H9 (cell line): ENCODE measurements at places on chromosomes 1 and 21.
A peak's percentile ranks its signal among the peaks of the same experiment; 100 is the strongest.

DNA sequence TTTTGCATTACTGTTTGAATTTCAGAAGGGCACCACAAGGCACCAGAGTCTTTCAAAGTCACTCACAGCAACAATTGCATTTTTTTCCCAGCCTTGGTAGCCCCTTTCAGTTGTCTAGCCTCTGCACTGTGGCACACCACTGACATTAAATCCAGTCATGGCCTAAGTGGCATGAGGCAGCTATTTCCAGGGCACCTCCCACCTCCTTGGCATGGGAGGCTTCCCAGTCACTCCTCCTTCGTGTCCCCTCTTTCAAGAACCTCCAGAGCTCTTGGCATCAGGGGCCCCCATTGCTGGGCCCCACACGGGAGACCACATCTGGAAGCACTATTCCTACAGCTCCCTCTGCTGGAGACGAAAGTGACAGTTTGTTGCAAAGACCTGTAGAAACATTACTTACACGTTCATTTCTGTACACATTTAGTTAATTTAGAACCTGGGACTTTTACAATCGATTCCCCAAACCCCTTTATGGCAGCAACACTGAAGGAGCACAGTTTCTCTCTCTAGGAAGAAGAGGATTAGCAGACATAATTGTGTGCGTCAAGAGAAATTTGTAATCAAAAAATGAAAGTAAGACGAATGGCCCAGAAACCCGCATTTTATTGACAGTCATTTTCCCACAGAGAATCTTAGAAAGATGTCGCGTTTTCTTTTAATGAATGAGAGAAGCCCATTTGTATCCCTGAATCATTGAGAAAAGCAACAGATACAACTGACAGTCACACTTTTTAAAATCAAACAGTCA is 5.7 kb upstream of the CHD5 start:
- DNase-seq = peak; percentile 62

DNA sequence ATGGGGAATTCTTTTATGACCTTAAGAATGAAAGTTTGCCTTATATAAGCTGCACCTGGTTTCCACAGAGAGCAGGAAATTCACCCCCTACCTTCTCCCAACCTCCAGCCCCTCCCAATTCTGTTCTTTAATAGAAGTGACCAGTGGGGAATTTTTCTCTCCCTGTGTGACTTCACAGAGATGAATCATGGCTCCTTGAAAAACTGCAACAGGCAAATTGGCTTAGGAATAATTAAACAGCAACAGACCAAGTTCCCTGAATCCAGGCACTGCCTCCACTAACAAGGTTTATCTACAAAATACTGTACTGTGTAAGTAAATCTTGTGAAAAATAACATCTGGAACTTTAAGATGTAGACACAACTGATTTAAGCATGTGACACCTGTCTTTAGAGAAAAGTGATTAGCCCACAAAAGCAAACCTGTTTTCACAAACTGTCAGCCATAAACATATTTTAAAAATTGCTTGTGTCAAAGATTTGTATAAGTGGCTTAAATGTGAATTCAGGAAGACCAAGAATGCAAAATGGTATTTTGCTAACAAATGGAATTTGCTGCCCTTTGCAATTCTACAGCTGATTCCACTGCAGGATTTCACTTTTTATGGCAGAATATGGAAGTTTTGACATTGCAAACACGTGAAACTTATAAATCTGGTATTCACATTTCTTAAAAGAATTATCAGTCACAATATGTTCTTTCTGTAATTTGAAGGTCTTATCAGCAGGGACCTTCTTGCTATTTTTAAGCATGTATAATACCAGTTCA is 54.0 kb downstream of the ALG14 start:
- DNase-seq = no peak

- no peak for DNase-seq
Measured at GRCh38 chr1:4563586-4563985, 90.8 kb upstream of the AJAP1 start.

DNA sequence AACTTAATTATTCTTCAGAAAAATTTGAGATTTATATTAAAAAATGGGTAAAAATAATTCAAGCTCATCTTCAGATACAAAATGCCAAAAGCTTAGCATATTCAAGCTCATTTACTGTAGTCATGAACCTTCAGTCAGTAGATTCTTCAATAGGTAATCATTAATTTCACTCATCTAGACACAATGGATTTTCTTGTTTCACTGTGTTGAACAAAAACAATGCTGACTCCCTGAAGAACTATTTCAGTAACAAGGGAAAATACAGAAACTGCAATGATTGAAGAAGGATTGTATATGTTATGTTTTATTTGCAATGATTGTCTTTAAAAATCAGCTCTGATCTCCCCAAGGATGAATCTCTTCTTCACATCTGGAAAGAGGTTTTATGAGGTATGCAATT is 9.2 kb upstream of the HOOK1 start:
- no peak for DNase-seq

- DNase-seq = no peak
Measured at GRCh38 chr1:6538956-6539355, 15.4 kb downstream of the NOL9 start.

GRCh38 chr1:43267818-43268425 is 1.9 kb upstream of the TMEM125 start:
- no peak for DNase-seq

DNA sequence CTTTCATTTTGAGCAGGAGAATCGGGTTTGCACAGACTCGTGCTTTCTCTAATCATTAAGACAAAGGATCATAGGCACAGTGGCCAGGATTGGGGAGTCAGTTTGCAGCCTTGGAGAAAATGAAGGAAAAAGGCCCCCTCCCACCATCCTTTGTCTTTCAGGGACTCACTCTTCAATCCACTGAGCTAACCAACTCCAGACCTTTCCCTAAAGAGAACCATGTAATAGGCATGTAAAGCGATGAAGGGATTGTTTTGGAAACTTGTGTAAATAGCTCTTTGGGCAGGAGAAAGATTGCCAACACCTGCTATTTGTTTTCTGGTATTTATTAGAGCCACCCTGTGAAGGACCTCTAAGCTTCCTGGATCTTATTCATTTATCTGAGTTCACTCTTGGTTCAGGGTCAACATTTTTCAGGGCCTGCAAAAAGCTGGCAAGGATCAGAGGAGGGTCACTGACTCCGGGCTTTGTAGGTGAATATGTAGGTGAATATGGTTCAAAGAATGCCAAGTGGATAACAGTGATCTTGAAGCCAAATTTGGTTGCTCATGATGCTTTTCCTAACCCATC is 192.6 kb upstream of the FGGY start:
- no peak for DNase-seq

DNA sequence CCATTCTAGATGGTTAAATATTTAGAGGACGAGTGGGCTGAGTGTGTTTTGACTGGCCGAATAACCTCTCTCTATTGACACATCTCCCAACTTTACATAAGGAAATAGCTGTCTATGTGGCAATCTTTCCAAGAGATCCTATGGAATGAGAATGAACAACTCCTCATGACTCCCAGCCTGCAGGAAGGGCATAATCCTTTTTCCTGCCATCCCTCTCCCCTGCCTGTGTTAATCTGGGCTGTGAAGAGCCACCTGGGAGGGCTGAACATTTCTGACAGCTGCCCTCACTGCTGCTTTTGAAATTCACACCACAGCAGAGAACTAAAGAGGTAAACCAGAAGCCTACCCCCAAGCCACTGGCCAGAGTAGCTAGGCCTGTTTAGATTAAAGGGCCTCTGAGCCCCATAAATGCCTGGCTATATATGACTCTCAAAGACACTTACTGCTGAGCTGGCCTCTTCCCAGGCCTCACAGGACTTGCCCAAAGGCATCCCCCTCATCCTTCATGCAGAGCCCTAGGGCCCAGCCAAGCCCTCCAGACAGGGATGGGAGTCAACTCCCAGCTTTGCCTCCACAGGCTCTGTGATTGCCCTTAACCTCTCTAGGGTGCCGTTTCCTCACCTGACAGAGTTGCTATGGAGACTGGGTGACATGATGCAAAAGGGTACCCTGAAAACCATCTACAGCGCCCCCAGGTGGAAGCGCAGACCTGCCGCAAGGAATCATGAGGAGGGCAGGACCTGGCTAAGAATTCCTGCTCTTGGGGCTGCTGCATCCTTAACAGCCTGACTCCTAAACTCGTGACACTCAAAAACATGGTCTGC is 42.0 kb upstream of the LDLRAP1 start:
- peak; percentile 92 for DNase-seq

DNA sequence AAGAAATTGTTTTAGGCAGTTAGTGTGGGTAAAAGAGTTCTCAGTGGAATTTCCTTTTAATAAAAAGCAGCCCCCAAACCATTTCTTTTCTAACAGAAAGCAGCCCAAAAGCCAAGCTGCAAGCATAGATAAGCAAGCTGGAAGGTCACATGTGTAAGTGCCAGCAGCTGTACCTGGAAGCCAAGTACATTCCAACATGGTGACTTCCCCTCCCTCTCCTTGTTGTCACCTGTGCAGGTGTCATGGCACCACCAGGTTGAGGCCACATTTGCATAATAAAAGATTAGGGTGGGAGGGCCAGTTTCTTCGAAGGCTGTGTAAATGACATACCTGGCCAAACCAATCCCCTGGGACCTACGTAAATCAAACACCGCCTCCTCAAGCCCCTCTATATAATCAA is 240.3 kb upstream of the RAB4A start:
- DNase-seq = peak; percentile 82

GRCh38 chr1:235720544-235720943 is 71.0 kb upstream of the GNG4 start:
- DNase-seq = no peak

DNA sequence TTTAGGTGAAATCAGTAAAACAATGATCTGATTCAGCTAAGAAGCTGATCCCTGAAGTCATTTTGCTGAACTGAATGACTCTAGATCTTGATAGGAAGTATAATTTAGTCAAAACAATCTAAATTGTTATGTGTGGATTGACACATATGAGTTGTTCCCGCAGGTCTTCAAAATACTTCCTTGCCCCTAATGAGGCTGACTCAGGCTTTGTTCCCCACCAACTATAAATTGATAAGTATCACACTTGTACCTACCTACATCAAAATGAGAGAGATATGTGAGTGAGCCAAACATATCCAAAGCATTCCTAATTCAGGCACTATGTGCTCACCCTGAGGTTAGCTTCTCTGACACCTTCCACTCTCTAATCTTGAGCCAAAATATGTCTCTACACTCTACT is 507.1 kb downstream of the PLPP3 start:
- DNase-seq = no peak

DNA sequence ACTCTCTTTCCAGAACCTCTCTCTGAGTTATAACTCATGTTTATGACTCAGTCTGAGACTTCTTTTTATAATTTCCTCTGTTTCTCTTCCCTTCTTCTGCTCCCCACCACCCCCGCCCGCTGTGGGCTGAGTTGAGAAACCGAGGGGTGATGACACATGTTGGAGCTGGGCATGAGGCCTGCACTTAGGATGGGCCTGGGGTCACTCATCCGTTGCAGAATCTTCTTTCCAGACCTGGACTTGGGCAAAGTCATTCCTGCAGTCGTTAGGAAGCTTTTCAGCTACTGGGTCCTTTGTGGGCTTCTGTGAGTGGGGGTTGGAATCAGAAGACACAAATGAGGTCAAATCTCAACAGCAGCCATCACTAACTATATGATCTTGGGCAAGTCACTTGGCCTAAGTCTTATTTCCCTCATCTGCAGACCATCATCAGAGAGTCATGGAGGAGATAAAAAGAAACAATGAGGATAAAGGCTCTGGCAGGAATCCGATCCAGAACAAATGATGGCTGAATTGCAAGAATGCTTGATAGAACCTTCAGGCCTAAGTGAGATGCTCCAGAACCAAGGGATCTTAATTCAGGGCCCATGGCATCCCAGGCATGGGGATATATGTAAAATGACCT is 53.4 kb downstream of the RPS6KA1 start:
- DNase-seq = no peak

GRCh38 chr21:15182731-15183130 is 117.9 kb upstream of the NRIP1 start:
- no peak for DNase-seq

DNA sequence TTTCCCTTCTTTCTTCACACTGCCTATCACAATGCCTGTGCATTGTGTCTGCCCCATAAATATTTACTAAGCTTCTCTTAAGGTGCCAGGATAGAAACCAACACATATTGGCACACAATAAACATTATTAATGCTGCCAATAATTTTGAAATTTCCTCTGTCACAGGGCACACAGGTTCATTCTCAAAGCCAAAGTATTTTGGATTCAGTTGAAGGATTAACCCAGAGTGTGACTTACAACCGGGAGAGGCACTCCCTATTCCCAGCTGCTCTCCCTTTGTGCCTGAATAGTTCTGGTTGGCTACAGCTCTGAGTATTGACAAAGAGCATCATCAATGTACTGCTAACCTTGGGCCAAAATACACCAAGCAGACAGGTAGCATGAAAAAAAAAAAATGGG is 46.6 kb upstream of the ATP1A1 start:
- no peak for DNase-seq

GRCh38 chr1:15938628-15939161 is 37.2 kb downstream of the ZBTB17 start:
- no peak for DNase-seq

- no peak for DNase-seq
Measured at GRCh38 chr1:147919896-147920295, 8.3 kb upstream of the GPR89B start.

DNA sequence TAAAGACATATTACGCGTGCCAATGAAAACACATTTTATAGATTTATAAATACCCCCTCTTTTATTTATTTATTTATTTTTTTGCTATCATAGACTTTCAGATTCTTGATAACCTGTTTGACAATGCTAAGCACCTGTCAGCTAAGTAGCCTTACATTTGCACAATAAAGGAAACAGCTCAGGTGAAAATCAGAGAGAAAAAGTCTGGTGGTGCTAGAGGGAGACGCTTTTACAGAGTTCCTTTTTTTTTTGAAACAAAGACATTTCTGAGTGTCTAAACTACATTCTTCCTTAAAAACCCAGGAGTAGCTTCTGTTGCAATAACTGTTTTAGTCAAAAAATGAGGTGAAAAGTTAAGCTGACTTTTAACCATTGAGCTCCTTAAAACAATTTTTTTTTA is 1611.6 kb downstream of the NCAM2 start:
- DNase-seq = no peak

DNA sequence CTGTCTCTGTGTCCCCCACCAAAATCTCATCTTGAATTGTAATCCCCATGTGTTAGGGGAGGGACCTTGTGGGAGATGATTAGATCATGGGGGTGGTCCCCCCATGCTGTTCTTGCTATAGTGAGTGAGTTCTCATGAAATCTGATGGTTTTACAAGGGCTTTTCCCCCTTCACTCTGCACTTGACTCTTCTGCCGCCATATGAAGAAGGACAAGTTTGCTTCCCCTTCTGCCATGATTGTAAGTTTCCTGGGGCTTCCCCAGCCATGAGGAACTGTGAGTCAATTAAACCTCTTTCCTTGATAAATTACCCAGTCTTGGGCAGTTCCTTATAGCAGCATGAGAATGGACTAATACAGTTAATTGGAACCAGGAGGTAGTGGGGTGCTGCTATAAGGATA is 137.1 kb upstream of the RAB4A start:
- no peak for DNase-seq

- DNase-seq = peak; percentile 92
Measured at GRCh38 chr1:221715321-221716169, 26.3 kb downstream of the DUSP10 start.
